ENCODE measurements at places on chromosomes 1 and 21.

DNA sequence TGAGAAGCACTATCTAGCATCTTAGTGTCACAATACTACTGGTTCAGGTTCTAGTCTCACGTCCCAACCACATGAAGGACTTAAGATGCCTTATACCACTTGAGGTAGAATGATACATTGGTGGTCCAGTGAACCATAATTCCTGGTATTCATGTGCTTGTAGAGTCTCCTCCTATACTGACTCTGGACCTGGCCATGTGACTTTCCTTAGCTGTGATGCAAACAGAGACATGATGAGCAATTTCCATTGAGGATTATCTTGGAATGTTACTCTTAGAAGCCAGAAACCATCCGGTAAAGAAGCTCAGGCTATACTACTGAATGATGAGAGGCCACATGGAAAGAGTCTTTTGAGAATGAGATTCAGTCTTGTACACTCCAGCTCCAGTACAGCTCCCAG lies 105.7 kb downstream of the NME7 start:
- DNase-seq, result no peak

- no peak for DNase-seq
Observed at GRCh38 chr1:219273088-219273686, 99.5 kb downstream of the LYPLAL1 start.

- DNase-seq, result no peak
Observed at GRCh38 chr1:109838838-109839240, 71.8 kb upstream of the CSF1 start.

GRCh38 chr1:23480187-23481025 lies 3.6 kb downstream of the ASAP3 start:
- DNase-seq, result peak; percentile 11

GRCh38 chr1:51729824-51730301 lies 113.0 kb downstream of the OSBPL9 start:
- DNase-seq, result no peak

DNA sequence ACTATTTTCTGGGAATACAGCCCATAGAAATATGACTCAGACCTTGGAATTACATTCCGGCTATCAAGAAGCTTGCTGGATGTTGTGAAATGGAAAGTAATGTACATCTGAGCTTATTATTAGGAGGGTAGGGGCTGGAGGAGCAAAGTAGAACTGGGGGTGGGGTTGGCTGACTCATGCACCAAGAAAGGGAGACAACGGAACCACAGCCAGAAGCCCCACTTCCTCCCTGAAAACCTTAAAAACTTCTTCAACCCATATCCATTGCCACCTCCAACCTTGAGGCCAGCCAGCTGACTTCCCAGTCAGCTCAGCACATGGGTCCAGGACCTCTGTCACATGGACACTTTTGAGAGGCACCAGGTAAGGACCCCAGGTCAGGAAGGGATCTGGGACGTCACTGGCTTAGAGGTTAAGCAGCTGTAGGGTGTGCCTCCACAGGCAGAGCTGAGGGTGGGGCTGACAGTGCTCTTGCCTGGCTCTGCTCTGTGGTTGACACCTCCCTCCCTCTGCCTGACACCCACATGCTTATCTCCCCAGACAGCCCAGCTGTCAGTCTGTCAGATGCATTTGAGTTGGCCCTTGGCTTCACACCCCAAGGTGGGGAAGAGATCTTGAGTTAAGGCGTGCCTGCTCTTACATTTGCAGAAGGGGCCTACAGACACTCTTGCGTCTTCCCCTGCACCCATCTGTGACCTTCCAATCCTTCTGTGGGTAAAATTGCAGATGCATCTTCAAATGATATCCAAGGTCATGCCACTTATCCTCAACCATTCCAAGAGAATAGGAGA lies 5.7 kb upstream of the ZNF683 start:
- no peak for DNase-seq

Data from posterior cingulate gyrus (tissue), 11 donors.